ENCODE measurements at places on chromosomes 6 and 20.

DNA sequence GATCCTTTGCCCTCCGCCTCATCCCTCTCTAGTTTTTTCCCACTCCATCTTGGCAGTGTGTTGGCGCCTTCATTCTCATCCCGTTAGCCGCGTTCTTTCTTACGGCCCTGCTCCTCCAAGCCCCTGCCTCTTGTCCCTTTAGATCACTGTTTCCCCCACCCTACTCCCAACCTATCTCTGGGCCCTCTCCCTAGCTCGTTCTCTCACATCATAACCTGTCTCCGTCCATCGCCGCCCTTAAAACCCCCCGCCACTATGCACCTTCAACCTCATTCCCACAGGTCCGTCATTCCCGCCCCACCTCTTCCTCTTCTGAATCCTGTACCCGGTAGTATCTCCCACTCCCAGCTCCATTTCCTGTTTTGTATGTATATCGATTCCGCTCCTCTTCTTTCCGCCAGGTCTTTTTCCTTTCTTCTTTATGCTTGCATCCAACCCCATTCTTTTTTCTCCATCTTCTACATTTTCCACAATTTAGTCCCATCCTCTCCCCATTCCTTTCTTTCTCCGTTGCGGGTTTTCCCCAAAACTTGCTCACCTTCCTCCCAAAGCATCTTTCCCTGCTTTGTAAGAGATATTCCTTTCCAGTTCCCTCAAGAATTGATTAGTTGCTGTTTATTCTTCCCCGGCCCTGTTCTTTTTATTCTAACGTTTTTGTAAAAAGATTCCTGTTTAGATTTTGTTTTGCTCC, 671 bp downstream of the EFHC1 start:
- DNase-seq = no peak

DNA sequence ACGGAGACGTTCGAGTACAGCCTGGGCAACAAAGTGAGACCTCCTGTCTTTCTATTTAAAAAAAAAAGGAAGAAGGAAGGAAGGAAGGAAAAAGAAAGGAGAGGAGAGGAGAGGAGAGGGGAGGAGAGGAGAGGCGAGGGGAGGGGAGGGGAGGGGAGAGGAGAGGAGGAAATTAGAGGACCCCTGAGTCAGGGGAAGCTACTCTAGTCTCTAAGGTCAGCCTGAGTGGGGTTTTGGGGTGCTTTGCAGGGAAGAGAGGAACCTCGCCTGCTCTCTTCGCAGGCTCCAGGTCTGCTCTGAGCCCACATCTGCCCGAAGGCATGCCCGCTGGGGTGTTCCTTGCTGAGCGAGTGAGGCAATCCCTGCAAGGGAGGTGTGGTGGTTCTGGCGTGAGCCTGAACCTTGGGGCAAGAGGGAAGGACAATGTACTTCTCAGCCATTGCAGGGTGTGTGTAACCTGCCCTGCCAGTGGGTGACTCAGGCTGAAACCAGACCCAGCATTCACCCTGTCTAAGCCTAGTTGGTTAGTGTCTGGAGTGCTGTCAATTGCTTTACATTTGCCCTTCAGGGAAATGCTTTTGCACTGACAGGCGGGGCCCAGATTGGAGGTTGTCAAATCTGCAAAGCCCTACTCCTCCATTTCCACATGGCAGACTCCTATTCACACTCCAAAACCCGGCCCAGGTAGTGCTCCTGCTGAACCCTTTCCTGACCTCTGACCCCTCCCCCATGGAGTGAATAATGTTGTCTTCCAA, 15.3 kb upstream of the MMP9 start:
- DNase-seq = no peak

DNA sequence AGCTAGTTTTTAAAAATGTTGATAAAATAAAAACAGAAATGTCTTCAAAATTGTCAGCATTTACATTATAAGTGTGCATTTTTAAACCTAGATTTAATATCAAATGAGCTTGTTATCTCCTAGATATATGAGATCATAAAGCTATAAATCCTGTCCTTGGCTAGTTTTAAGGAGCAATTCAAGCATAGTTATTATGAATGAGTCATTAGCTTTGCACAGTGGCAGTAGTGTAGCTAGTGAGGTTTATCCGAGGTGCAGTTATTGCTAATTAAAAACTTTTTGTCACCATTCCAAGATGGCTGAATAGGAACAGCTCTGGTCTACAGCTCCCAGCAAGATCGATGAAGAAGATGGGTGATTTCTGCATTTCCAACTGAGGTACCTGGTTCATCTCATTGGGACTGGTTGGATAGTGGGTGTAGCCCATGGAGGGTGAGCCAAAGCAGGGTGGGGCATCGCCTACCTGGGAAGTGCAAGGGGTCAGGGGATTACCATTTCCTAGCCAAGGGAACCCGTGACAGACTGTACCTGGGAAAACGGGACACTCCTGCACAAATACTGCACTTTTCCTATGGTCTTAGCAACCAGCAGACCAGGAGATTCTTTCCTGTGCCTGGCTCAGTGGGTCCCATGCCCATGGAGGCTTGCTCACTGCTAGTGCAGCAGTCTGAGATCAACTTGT, 108.8 kb upstream of the SYNCRIP start:
- no peak for DNase-seq

- no peak for DNase-seq
Measured at GRCh38 chr20:8127553-8128255, 4.4 kb upstream of the PLCB1 start.

DNA sequence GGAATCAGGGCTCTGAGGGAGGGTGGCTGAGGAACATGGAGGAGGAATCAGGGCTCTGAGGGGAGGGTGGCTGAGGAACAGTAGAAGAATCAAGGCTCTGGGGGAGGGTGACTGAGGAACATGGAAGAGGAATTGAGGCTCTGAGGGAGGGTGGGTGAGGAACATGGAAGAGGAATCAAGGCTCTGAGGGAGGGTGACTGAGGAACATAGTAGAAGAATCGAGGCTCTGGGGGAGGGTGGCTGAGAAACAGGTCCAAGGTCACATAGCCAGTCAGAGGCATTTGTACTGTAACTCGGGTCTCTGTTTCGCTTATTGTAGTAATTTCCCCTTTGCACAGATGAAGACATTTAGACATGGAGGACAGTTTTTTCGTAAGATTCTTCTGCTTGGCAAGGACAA, 164.8 kb downstream of the SOBP start:
- DNase-seq = no peak

GRCh38 chr20:53980031-53980465, 90.3 kb downstream of the BCAS1 start:
- no peak for DNase-seq

DNA sequence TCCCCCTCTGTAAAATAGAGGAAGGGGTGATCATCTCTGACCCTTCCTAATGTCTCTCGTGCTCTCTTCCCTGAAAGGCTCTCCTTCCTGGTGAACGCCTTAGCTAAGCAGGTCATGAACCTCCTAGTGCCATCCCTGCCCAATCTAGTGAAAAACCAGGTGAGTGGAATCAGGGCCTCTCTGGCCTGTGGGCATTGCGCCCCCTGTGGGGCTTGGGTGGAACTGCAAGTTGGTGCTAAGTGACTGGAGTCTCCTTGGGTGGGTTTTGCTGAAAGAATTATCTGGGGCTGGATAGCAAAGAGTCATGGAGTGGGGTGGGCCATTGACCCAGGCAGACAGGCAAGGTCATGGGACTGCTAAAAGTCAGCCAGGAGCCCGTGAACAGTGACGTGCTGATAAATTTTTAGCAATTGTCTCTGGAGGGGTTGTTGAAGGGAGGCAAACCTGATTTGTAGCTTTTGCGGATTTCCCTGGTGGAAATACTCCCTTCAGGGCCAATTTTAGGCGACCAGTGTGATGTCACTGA, 8.9 kb downstream of the BPIFB1 start:
- DNase-seq = peak; percentile 40

GRCh38 chr6:139766796-139767195, 392.3 kb upstream of the CITED2 start:
- DNase-seq = no peak

GRCh38 chr6:134683783-134684422, 266.0 kb downstream of the ALDH8A1 start:
- no peak for DNase-seq

GRCh38 chr20:61761453-61762166, 304.1 kb downstream of the TAF4 start:
- no peak for DNase-seq

DNA sequence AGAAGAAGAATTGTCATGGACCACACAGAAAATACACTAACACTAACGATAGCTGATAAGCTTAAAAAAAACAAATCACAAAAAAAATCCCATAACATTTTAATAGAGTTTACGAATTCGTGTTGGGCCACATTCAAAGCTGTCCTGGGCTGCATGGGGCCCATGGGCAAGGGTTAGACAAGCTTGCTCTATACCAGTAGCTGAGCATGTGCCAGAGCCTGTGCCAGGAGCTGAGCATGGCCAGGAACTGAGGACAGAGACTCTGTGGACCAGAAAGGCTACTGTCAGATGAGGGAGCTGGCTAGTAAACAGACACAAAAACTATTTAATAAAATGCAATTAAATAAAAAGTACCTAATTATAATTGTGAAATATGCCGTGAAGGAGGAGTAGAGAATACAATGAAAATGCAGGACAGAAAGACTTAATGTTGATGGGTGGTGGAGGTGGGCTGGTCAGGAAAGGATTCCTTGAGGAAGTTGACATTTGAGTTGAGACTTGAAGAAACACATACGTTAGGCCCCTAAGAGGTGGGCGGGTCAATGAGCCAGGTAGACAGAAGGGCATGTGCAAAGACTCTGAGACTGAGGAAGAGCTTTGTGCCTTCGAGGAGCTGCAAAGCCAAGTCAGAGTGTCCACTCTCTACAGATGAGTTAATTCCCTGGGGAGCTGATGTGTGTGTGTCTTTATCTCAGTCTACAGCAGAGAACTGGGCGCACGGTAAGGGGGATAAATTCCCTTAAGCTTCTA, 66.1 kb downstream of the JPH2 start:
- DNase-seq = no peak

DNA sequence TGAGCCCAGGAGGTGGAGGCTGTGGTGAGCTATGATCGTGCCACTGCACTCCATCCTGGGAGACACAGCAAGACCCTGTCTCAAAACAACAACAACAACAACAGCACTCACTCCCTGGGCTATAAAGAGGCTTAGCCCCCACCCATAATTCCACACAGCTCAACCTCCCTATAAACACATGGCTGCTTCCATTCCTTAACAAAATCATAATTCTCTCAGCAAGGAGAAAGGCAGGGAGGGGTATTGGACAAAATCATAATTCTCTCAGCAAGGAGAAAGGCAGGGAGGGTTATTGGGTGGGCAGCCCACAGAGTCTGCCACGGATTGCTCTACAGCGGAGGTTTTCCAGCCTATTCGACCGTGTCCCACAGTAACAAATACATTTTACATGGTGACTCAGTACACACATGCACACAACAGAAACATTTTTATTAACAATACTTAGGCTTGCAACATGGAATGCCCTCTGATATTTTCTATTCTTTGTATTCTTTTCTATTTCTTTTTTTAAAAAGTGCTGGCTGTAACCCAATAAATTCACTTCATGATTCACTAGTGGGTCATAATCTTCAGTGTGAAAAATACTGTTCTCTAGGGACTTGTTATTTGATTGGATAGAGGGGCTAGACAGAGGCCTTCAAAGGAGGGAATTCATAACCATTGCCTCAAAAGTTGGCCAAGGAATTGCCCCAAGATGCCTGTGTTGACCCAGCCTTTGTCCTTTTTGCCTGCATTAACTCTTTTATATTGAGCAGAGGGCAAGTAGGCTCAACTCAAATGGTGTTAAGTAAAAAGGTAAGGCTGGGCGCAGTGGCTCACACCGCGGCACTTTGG, 50.6 kb upstream of the ZMYND8 start:
- no peak for DNase-seq

DNA sequence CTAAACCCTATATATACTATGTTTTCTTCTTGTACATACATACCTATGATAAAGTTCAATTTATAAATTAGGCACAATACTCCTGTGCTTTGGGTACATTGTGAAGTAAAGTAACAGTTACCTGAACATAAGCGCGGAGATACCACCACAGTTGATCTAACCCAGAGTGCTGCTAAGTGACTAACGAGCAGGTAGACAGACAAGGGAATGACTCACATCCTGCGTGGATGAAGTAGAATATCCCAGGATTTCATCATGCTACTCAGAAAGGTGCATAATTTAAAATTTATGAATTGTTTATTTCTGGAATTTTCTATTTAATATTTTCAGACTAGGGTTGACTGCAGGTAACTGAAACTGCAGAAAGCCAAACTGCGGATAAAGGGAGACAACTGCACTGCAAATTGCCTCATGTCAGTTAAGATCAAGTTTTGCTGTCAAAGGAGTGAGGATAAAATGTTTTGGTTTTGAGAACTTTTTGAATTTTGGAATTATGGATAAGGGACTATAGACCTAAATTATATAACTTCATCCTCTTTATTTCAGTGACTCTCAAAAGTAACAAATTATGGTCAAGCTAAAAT, 14.4 kb downstream of the MKKS start:
- no peak for DNase-seq

DNA sequence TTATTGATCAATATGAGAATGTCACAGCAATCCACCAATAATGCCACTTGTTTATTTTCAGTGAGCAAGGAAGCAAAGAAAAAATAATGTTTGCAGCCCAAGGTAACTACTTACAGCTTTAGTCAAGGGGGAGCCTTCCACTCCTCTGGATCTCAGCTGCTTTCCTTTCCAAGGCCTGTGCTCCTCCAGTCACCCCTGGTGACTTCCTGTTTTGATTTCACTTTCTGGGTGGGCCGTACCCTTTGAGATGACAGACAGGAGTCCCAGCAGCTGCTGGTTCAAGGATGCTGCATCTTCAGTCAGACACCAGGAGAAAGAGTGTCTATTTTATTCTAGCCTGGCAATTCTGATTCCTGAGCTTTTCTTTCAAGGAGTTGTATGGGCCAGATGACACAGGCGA, 5.6 kb upstream of the VNN2 start:
- no peak for DNase-seq

DNA sequence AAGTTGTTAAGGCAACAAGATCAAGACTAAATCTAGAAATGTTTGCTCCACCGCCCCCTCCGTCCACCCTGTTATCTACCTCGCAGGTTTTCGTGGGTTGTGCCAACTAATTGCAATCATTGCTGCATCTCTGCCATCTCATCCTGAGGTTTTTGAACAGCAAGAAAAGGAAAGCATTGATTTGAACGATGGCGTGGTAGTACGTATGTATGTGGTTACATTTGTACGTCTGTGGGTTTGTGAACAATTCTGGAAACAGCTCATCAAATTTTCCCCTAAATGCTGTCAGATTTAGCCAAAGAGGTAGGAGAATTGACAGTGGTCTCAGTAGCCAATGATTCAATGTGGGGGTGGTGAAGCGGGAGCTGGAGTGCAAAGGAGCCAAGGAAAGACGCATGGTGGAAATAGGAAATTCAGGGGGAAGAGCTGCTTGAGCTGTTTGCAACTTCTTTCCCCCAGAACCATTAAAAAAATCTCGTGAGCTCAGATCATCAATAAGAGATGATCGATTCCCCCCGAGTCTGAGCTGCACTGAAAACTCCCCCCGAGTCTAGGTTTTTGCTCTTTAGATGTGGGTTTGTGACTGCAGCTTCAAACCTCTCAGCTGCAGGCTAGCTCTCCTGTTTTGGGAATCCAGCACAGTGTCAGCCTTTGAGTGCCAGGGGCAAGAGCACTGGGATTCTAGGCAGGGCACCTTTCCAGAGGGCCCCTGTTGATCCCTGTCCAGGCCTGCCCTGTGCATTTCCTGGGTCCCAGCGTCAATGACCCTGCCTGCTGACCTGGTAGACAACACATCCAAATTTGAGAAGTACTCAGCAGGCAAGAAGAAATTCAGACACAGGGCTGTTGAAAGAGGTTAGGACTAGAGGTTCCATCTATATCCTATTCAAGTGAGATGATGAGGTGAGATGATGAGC, 72.6 kb upstream of the LY86 start:
- DNase-seq = no peak
